ENCODE measurements at places on chromosomes 6 and 20.

- DNase-seq: no peak
Observed at GRCh38 chr6:24940311-24940917, 4.7 kb upstream of the RIPOR2 start.

DNA sequence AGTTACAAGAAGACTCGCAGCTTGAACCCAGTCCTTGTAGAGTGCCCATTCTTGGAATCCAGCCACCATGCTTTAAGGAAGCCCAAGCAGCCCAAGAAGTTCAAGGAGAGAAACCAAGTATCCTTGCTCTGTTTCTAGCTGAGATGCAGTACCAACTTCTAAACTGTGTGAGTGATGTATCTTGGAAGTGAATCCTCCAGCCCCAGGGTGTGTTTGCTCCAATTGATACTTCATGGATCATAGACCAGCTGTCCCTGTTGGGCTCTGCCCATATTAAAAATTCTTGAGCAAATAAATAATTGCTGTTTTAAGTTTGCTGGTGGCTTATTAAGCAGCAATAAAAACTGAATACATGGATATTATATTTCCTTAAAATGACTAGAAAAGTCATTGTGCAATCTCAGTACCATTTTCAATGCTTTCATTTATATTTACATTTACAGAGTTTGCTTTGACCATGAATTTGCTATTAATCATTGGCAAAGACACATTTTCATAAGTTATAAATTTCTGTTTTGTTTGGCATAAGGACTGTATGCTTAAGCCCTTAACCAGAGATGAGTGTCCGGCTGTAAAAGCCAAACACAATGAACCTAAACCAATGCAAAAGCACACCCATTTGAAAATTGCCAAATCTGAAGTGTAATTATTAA lies 9.2 kb downstream of the SPTLC3 start:
- DNase-seq: no peak

- no peak for DNase-seq
Observed at GRCh38 chr20:7313047-7313446, 545.6 kb downstream of the BMP2 start.

GRCh38 chr20:11972478-11972877 lies 54.8 kb downstream of the BTBD3 start:
- DNase-seq: no peak

DNA sequence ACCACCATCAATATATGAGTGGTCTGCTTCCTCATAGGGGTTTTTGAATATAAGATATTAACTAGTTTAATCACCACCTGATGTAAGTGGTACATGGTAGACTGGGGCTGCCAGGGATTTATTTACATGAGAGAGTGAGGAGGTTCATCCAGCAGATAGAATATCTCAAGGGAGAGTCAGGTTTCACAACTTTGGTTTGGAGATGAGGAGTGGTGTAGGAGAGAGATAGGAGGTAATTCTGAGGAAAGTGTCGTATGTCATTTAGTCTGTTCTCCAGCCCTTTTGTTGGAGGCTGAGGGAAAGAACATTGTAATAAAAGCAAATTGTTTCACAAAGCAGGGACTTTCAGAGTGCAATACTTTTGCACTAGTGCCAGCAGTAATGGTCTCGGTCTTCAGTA lies 16.8 kb downstream of the L3MBTL3 start:
- no peak for DNase-seq

- no peak for DNase-seq
Observed at GRCh38 chr20:38685271-38685670, 39.0 kb upstream of the SLC32A1 start.

GRCh38 chr20:54079652-54080051 lies 9.3 kb upstream of the BCAS1 start:
- no peak for DNase-seq

GRCh38 chr6:36484736-36485135 lies 41.9 kb downstream of the KCTD20 start:
- no peak for DNase-seq

DNA sequence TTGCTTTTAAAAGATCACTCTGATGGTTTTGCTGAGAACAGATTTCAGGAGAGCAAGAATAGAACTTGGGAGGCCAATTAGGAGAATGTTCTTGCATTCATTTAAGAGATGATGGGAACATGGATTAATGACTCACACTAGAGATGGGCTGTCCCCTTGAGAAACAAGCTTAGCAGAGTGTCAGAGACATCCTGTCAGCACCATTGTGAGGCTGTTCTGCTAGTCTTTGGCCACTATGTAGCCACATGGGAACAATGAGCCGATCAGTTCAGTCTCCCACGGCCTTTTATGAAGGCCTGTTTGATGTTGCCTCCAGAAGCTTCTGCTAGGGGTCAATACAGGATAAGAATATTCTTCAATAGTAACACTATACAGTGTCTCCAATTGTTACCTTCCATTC lies 113.0 kb upstream of the EYA4 start:
- no peak for DNase-seq

- no peak for DNase-seq
Observed at GRCh38 chr6:148780918-148781436, 34.1 kb downstream of the UST start.

GRCh38 chr20:48482790-48483189 lies 345.0 kb downstream of the PREX1 start:
- no peak for DNase-seq

- DNase-seq: no peak
Observed at GRCh38 chr6:90123831-90124230, 172.8 kb downstream of the BACH2 start.

- no peak for DNase-seq
Observed at GRCh38 chr6:143598466-143599080, 79.2 kb upstream of the PHACTR2 start.
